ENCODE measurements at places on chromosomes 6 and 20.

GRCh38 chr20:43188861-43189553 is 699 bp downstream of the PTPRT start:
- no peak for DNase-seq

- no peak for DNase-seq
These were observed at the start of gene CLVS2 for GRCh38 chr6:122995921-122996793. CLVS2 (plus strand) TSS chr6:122996235; CDS start chr6:122997778, 1,543 bp downstream.

DNA sequence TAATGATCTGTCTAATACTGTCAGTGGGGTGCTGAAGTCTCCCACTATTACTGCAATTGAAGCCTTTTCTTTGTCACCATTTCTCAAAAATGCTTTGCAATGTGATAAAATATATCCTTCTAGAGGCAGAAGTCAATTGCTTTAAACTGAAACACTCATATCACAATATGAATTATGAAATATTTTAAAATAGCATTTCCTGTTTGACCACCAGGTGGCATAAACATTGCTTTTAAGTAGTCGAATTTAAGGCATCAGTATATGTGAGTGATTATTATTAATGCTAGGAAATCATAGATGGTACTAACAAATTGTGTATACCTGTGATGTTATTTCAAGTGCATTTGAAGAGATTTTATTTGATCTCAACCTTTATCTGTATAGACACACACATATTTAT is 87.5 kb downstream of the MEI4 start:
- DNase-seq: no peak

- no peak for DNase-seq
These were observed 95.7 kb downstream of the ARID1B start for GRCh38 chr6:156872903-156873302.

Data from AG09319 (cell line).